Urinary bladder (tissue), 4 donors: ENCODE measurements at places on chromosomes 3 and 15. TPM values are rescaled to one million over a fixed set of nuclear protein-coding genes. Genes with fewer than 3 reads are reported as not detected.

DNA sequence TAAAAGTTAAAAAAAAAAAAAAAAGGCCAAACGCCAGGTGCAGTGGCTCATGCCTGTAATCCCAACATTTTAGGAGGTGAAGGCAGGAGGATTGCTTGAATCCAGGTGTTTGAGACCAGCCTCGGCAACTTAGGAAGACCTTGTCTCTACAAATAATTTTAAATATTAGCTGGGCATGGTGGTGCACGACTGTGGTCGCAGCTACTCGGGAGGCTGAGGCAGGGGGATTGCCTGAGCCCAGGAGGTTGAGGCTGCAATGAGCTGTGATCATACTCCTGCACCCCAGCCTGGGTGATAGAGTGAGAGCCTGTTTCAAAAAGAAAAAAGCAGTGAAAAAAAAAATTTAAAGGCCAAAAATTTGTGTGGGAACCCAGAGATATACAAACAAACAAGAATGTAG is 2.7 kb upstream of the DLEC1 start:
- no peak for DNase-seq

DNA sequence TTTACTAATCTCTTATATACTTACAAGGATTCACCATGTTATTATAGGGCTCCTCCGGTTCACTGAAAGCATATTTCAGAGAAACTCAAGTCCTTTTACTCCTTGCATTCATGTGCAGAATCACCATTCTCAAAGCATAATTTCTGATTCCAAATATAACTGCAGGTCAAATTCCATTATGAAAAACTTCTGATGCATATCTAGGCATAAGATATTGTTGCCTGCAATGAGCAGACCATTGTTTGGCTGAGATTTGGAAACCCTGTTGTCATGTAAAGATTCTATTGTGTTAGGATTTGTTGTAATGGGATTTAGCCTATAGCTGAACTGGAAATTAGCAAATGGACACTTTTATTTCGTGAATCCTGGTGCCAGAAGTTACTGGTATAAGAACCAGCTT is 69.5 kb upstream of the PRICKLE2 start:
- no peak for DNase-seq

Gene MOBP
- total RNA-seq, result 0.05 TPM

- no peak for DNase-seq
Observed at GRCh38 chr3:123021388-123021787, 6.2 kb downstream of the SEMA5B start.

GRCh38 chr15:58686286-58686685 is 63.2 kb downstream of the ADAM10 start:
- DNase-seq, result no peak

DNA sequence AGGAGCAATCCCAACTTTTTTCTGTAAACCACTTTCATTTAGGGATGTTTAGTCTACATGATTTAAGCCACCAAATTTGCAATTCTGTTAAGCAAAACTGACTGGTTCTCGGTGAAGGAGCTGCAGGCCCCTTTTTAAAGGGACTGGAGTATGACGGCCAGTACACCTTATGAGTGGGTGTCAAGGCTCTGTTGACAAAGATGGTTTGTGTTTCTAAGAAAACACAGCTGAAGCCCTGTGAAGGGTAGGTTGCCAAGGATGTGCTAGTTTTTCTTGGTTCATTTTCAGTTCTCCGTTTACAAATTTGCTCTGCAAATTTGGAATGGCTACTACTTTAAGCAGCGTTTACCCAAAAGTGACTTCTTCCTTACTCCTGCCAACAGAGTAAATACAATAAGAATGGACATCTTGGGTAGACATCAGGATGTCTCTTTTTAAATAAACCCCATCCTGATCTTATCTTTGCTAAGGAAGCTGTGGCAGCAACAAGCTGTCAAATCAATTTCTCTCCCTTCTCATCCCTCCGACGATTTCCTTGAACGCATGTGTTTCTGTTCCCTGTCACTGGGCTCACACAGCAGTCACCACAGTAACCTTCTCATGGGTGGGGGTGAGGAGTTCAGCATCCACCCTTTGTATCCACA is 58.2 kb upstream of the CMTM8 start:
- DNase-seq, result no peak

GRCh38 chr15:62874959-62875625 is 167.5 kb upstream of the TPM1 start:
- DNase-seq, result no peak

DNA sequence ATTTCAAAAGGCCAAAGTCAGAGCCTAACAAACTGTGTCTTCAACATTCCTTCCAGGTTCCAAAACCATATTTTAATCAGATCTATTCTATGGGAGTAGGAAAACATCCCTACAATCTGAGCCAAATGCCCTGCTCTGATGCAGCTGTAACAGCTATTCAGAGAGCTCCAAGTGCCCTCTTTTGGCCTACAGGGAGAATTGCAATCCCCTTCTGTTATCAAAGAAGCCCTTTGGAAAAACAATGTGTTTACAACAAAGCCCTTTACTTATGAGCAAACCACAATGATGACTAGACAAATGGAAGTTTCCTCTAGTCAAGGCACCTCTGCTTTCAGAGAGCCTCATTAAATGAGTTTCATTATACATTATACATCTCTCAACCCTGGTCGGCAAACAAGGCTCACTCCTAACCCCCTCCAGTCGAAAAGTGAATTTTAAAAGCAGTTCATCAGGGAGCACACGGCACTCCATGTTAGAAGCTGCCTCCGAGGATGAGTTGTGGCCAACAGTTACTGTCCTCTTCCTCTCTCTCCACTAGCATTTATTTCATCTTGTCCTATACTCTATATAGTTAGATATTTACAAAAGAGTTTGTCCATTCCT is 42.6 kb upstream of the TMCO5A start:
- DNase-seq, result no peak

GRCh38 chr3:32113981-32114545 is 7.6 kb downstream of the GPD1L start:
- DNase-seq, result no peak
